Activated T-cell treated with anti-CD3 and anti-CD28 coated beads, Interleukin-2, amount 50 U/mL, for 1 hour (primary cell): ENCODE measurements at places on chromosomes 7 and 10.

- DNase-seq = no peak
Measured at GRCh38 chr7:144006692-144007042, 6.5 kb downstream of the OR6B1 start.

DNA sequence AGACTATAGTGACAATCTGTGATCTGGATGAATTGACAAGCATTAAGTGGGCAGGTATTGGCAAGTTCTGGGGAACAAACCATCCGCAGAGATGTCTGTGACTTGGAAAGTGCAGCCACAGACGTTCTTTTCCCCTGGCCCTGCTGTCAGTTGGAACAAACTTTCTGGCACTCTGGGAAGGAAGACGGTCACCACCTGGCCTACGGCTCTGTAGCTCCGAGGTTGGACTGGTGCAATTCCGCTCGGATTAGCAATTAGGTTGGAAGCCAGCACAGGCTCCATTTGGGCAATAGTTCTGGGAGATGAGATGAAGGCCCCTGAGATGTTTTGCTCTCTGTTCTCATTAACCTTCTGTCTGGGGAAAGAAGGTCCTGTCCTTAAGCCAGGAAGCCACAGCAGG, 437.5 kb downstream of the CALN1 start:
- no peak for DNase-seq

DNA sequence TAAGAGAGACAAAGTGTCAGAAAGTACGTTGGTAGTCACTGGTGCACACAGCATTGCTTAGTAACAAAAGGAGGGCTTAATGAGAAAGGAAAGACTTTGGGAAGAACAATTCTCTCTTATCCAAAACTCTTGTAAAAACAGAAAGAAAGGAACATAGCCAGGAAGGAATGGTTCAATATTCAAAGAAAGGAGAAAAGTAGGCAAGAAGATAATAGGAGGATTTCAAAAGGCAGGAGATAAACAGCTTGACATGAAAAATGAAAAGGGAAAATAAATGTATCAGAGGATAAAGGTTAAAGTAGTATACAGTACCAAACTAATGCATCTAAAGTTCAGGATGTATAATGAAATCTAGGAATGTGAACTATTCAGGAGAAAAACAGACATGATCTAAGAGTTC, 20.1 kb downstream of the ZFAND4 start:
- no peak for DNase-seq

DNA sequence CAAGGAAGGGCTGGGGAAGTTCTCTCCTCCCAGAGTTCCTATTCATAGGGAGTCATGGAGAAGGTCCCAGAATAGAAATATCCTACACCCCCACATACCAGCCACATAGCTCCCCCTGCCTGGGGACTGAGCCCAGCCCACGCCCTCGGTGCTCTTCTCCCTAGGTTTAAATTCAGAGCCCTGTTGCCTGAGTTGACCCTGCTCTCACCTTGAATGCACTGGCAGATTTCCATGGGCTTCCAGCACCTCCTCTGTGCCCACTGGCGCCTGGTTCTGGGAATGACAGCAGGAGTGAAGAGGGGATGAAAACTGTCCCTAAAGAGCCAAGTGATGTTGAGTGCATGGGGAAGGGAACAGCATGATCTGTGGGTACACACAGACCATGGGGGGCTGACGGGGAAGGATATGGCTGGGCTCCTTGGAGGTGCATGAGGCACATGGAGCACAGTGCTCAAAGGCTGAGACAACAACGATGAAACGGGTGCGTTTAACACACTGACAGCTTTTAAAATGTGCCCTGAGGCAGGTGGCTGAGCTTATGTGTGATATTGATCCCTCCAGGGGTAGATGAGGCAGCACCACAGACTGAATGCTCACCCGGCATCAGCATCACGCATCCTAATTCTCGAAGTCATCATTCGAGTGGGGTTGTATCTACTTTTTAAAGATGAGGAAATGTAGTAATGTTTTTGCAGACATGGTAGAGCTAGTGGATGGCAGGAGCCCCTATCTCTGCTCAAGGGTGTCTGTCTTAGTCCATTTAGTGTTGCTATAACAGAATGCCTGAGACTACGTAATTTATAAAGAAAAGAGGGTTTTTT, 53.7 kb upstream of the IGFBP3 start:
- no peak for DNase-seq

DNA sequence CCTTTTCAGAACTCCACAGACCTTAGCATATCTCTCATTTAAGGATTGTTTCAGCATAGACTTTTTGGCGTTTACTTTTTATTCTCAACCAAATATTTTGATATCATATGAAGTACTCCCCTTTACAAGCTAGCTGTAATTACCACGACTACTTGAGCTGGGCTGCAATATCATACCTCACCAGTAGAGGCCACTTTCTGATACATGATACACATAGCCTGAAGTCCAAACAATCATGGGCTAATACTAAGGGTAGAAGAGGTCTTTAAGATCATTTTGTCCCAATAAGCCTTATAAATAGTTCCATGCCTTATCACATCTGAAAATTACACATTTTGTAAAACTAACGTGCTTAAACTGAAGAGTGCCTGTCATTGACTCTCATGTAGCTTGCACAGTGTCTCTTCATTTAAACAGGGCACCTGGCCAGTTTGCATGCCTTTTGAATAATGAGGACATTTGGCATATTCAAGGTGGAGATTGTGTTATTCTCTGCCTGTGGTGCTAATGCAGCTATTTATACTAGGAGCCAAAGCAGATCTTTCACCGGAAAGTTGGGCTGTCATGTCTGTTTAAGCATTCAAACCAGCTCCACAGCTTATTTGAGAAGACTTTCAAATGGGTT, 403.7 kb upstream of the ZMIZ1 start:
- DNase-seq = no peak
